Cerebellar cortex (tissue), 1 donor: ENCODE measurements at places on chromosomes 1 and 21.

- no peak for DNase-seq
These were observed 24.0 kb downstream of the FNBP1L start for GRCh38 chr1:93471911-93472310.

GRCh38 chr1:246919902-246920301 lies 11.8 kb downstream of the AHCTF1 start:
- DNase-seq = no peak

DNA sequence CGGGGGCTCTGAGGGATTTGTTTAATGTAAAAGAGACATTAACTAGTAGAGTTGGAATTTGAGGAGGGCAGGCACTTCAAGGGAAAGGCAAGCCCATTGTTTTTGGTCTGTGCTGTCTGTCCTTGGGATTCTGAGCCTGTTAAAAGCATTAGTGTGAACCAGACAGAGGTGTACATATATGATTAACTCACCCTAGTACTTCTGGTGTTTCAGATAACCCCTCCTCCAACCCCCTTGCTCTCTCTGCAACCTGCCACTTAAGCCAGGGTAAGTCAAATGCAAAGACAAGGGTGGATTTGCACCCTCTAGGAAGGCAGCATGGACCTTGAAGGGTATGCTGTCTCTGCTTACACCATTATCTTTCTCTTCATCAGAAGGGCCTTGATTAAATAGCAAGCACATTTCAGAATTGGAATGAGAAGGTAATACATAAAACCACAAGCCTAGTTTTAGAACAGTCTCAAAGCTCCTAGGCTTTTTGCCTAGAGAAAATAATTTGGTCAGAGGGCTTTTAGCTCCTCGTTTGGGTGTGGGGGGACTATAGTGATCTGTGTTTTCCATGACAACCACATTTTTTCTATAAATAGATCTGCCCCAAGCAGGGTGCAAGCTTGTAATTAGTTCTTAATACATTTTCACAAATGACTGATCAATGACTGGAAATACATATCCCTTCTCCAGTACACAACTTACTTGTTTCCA lies 120.7 kb upstream of the SGIP1 start:
- no peak for DNase-seq

DNA sequence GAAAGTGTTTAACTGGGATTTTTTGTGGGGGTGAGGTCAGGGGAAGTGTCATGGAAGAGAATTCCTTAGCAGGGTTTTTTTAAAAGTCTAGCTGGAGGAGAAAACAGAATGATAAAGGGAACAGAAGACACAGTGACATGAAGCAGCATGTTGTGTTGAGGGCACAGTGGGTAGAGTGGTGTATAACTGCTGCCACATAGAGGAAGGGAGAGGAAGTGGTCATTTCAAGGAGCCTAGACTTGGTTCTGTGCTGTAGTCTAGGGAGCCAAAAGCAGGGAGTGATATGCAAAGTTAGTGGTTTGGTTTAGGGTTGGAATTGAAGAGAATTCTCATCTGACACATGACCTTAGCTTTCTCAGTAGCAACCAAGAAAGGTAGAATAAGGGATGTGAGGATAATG lies 10.2 kb downstream of the EEIG2 start:
- DNase-seq = peak; percentile 28

DNA sequence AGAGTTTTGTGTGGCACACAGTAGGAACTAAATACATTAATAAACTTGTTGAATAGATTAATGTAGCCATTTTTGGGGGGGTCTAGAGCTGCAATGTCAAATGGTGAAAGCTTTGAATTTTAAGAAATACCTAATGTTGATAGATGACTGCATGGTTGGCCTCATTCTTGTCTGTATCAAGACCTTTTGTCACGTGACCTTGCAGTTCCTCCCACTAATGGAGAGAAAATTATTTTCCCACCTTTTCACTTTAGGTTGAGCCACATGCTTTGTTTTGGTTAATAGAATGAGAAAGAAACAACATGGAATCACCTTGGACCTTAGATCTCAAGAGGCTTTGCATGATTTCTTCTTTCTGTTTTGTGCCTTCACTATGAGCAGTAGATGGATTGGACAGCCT lies 223.6 kb upstream of the DEPDC1 start:
- no peak for DNase-seq

DNA sequence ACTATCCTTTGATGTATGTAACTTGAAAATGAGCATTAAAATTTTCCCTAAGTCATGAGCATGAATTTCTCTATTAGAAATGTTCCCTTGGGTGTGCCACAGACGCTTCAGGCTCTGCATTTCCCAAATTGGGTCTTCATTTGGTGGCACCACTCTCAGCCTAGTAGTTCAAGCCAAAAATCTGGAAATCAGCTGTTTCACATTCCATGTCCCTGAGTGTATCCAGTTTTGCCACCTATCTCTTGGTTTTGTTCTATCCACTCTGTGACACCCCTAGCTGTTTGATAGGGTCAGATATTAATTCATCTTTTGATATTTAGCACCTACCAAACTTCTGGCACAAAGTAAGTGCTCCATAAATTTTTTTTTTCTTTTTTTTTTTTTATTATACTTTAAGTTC lies 89.5 kb upstream of the DPH5 start:
- no peak for DNase-seq
